ENCODE measurements at places on chromosomes 1 and 21.

DNA sequence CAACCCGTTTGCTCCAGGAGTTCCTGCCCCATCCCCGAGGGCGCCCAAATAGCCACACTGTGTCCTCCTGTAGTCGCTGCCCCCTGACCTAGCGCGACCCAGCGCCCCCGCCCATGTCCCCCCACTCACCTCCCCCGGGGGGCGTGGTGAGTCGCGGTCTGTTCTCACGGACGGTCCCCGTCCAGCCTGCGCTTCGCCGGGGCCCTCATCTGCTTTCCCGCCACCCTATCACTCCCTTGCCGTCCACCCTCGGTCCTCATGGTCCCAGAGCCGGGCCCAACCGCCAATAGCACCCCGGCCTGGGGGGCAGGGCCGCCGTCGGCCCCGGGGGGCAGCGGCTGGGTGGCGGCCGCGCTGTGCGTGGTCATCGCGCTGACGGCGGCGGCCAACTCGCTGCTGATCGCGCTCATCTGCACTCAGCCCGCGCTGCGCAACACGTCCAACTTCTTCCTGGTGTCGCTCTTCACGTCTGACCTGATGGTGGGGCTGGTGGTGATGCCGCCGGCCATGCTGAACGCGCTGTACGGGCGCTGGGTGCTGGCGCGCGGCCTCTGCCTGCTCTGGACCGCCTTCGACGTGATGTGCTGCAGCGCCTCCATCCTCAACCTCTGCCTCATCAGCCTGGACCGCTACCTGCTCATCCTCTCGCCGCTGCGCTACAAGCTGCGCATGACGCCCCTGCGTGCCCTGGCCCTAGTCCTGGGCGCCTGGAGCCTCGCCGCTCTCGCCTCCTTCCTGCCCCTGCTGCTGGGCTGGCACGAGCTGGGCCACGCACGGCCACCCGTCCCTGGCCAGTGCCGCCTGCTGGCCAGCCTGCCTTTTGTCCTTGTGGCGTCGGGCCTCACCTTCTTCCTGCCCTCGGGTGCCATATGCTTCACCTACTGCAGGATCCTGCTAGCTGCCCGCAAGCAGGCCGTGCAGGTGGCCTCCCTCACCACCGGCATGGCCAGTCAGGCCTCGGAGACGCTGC is 1.1 kb downstream of the HTR6 start:
- no peak for DNase-seq

GRCh38 chr1:226882187-226882586 is 11.8 kb downstream of the PSEN2 start:
- DNase-seq = no peak

- no peak for DNase-seq
Measured at GRCh38 chr1:179510038-179510437, 65.7 kb downstream of the NPHS2 start.

DNA sequence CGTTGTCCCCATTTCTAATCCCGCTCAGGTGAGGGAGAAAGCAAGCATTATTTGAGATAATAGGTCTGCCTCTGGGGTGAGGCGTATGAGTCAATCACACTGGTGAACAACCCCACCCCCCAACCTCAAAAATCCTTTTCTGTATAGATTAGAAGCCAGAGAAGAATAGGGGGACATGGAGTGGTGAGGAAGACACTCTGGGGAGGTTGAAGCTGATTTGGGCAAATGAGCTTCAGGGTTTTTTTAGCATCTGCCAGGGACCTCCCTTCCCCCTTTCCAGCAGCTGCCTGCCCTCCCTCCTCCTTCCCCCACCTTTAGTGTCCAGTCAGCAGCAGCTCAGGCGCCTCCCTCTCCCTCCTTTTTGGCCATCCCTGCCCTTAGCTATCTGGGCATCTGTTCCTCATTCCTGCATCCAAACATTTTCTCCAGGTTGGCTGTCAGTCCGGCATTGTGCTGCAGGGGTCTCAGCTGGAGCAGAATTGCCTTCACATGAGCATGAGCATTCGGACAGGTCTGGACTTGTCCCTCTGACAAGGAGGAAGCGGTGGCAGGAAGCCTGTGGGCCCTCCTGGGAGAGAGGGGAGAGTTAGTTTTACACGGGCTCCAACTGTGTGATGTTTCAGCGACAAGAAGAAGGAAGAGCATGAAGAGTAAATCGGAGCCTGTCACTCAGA is 30.8 kb upstream of the PTGFRN start:
- peak; percentile 73 for DNase-seq

DNA sequence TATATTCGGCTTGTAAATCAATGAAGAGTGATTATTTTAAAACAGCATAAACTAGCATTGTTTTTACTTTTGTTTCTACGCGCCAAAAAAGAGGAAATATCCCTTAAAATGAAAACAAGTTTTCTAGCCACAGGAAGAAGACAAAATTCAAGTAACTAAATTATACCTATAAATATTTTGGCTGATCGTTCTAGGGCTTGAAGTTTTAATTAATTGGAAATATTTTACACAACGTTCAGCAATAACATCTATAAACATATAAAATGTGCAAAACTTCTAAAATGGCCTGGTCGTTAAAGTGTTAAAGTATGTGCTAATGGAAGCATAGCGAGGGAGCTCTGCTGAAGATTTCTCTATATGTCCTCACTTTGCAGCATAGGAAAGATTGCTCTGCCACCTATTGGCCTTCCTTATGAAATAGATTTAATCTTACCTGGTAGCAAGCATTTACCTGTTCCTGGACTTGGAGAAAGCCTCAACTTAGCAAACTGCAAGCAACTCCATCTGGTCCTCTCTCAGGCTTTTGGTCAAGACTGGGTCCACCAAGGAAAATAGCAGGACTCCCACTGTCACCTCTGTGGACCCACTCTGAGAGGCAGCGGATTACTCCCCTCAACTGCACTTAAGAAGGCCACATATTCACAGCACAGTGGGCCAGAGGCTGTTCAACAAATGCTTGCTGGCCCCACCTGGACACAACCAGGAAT is 351.3 kb upstream of the RUNX1 start:
- DNase-seq = peak; percentile 3

- no peak for DNase-seq
Measured at GRCh38 chr1:108048301-108049177, 83.6 kb upstream of the VAV3 start.

DNA sequence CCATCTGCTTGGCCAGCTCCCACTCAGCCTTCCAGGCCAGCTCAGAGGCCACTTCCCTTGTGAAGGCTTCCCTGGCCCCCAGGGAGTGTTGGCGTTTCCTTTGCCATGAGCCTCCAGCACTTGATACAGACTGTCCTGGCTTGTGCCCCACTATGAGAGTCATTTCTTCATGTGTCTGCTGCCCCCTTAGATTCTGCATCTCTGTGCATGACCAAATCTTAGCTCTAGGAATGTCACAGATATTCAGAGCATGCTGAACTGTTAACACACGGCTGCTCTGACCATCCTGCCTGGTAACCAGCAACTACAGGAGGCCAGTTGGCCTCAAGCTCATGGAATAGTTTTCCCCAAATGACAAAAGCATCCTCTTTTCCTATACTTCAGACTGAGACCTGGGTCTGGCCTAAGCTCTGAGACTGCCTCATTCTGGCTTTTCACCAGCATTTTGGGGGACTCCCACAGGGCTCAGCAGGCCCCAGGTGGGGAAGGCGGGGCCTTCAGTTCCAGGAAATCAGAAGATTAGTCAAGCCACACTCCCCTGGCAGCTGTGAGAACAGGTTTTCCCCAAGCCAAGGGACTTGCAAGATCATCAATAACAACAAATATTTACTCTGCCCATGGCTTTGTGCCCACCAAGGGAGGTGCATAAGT is 182.6 kb upstream of the EDN2 start:
- no peak for DNase-seq

- no peak for DNase-seq
Measured at GRCh38 chr1:93078638-93078985, 471 bp upstream of the MTF2 start.

- DNase-seq = no peak
Measured at GRCh38 chr1:222071387-222071786, 329.5 kb upstream of the DUSP10 start.

GRCh38 chr1:160211046-160211790 is 6.0 kb downstream of the PEA15 start:
- DNase-seq = peak; percentile 60

GRCh38 chr1:31033598-31033997 is 31.9 kb downstream of the PUM1 start:
- no peak for DNase-seq

- peak; percentile 62 for DNase-seq
Measured at GRCh38 chr1:228226956-228227791, 19.3 kb downstream of the OBSCN start.

GRCh38 chr1:31511848-31512615 is 64.3 kb upstream of the TINAGL1 start:
- DNase-seq = no peak

DNA sequence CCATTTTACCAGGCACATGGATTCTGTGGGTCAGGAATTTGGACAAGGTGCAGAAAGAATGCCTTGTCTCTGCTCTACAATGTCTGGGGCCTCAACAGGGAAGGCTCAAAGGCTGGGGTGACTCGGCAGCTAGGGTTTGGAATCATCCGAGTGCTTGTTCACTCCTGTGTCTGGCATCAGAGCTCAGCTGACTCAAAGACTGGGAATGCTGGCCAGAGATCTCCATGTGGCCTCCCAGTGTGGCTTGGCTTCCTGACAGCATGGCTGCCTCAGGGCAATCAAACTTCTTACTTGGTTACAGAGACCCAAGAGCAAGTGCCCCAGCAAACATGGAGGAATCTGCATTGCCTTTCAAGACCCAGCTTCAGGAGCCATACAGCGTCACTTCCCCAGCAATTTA is 110.5 kb downstream of the TOMM20 start:
- DNase-seq = no peak

GRCh38 chr1:30681782-30682181 is 41.6 kb downstream of the MATN1 start:
- no peak for DNase-seq

- no peak for DNase-seq
Measured at GRCh38 chr1:100627054-100627716, 89.2 kb downstream of the GPR88 start.

DNA sequence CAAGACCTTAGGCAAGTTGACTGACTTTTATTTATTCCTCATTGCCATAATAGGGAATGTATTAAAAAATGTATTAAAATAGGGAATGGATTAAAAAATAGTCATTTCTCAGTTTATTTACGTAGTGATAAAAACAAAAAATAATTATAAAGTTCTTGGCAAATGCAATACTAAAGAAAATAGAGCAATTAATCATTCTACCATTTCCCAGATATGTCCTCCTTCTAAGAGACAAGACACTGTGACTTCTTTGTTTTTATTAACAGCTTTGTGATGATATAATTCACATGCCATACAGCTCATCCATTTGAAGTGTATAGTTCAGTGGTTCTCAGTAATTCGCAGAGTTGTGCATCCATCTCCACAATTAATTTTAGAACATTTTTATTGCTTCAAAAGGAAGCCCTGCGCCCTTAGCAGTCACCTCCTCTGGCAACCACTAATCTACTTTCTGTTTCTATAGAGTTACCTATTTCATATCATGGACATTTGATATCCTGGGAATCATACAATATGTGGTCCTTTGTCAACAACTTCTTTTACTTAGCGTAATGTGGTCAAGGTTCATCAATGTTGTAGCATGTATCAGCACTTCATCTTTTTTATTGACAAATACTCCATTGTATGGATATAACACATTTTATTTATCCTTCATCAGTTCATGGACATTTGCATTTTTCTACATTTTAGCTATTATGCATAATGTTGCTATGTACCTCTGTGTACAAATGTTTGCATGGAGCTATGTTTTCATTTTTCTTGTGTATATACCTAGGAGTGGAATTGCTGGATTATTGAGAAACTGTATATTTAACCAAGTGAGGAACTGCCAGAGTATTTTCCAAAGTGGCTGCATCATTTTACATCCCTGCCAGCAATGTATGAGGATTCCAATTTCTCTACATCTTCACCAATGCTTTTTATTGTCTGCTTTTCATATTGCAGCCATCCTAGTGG is 5.6 kb downstream of the TBX19 start:
- no peak for DNase-seq

- no peak for DNase-seq
Measured at GRCh38 chr1:201780952-201781351, 48.0 kb upstream of the IPO9 start.

- no peak for DNase-seq
Measured at GRCh38 chr1:1024771-1025699, 5.1 kb downstream of the AGRN start.

GRCh38 chr1:32426489-32427255 is 32.4 kb upstream of the BSDC1 start:
- peak; percentile 52 for DNase-seq

GRCh38 chr1:227728059-227728891 is 6.8 kb downstream of the JMJD4 start:
- DNase-seq = peak; percentile 64

GRCh38 chr21:32022146-32022545 is 149.3 kb downstream of the HUNK start:
- no peak for DNase-seq

DNA sequence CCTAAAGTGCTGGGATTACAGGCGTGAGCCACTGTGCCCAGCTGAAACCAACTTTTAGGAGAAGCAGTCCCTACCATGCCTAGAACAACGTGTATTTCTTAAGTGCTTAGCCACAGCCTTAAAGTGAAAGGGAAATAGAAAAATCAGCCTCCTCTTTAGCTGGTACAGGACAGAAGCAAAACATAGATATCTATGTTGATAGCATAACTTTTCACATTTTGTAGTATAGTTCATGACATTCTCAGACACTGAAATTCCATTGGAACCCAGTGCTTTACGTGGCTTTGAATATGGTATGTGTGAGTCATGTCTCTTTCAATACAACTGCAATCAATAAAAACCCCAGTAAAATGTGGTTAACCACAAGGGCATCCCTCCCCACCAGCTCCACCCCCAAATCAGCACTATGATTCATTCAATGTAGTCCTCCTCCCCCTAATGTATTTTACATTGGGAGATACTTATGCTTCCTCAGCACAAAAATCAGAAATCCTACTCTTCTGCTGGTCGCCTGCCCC is 32.1 kb downstream of the TGFB2 start:
- no peak for DNase-seq

DNA sequence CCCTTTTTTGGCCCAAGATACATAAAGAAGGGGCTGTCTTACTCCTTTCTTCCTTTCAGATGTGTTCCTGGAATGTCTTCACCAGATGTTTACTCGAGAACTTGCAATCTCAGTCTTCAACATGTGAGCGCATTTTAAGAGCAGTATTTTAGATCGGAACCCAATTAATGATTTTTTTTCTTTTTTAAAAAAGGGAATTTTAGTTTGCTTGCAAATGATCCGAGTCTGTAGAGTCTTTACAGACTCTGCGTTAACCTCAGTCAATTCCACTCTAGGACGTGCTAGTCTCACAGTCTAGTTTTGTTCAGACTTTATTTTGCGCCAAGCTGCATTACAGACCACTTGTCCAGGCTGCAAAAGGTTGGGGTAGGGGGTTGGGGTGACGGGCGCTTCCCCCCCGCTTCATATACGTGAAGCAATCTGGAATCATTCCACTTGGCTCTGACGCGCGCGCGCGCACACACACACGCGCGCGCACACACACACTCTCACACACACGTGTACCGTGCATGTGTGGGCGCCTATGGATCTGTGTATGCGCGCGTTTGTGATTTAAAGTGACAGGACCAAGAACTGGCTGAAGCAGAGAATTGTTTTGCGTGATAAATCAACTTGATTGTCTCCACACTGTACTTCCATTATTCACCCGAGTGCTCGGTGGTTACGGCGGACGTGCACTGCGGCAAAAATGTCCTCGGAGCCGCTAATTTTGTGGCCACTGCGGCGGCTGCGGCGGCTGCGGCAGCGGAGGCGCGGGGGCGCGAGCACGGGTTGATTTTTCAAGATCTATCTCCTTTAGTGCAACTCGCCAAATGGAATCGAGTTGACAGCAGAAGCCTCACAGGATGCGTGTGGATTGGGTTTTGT is 25.6 kb upstream of the NFIA start:
- peak; percentile 37 for DNase-seq

GRCh38 chr1:119340861-119341261 is 27.7 kb upstream of the HAO2 start:
- DNase-seq = no peak
